ENCODE measurements at places on chromosomes 3 and 15.

GRCh38 chr3:33312361-33312760, 35.1 kb downstream of the FBXL2 start:
- DNase-seq: no peak

GRCh38 chr3:126287536-126288241, 69.5 kb downstream of the KLF15 start:
- no peak for DNase-seq

DNA sequence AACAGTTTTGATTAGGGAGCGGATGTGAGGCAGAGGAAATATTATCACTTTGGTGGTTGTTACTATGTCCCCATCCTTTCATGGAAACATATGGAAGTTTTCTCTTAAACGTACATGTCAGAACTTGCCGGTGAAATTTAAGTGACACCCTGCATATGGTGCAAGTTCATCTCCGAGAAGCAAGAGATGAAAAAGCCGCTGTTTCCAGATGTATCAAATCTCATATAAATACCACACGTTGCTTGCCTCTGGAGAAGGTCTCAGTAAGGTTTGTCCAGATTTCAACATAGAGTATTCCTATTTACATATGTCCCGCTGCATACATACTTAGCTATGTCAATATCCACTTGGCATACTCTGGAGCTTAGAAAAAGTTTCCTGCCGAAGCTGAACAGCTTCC, 172.2 kb upstream of the ICE2 start:
- no peak for DNase-seq

DNA sequence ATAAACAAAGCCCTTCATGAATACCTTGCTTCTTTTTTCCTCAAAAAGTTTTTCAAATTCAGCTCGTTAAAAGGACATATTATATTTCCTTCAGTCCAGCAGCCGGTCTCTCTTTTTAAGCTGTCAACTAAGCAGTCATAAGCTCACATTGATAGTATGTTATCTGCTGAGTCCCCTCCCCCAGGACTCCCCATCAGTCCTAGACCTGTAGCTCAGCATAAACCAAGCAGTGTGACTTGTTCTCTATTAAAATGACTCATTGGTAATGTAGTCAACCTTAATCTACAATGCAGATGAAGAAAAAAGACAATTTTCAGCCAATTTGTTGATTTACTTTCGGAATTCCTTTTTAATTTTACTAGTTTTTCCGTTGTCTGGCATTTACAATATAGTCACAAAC, 483.8 kb downstream of the MECOM start:
- peak; percentile 6 for DNase-seq

DNA sequence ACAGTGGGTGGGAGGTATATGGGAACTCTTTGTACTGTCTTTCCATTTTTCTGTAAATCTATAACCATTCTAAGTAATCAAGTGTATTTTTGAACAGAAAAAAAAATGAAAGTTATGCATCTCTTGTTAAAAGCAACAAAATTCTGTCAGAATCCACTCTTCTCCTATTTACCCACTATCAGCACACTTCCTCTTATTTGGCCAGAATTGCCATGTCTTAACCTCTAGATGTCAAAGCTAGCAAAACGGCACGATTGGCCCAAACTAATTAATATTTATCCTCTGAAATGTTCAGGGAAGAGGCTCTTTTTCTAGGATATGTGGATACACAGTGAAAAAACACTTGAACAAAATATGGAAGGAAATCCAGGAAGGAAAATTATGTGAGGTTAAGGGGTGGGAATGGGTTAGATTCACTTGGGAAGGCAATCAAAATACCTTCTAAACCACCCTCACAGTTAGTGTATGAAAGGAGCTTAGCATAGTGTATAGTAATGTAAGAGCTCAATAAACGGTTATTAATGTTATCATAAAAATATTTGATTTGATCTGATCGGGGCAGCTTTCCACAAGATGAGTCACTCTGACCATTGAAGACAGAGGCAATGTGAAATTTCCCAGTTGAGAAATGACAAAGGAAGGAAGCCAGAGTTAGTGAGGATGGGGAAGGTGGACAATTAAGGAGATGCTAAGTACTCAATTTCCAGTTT, 20.1 kb upstream of the TGFBR2 start:
- DNase-seq: no peak

DNA sequence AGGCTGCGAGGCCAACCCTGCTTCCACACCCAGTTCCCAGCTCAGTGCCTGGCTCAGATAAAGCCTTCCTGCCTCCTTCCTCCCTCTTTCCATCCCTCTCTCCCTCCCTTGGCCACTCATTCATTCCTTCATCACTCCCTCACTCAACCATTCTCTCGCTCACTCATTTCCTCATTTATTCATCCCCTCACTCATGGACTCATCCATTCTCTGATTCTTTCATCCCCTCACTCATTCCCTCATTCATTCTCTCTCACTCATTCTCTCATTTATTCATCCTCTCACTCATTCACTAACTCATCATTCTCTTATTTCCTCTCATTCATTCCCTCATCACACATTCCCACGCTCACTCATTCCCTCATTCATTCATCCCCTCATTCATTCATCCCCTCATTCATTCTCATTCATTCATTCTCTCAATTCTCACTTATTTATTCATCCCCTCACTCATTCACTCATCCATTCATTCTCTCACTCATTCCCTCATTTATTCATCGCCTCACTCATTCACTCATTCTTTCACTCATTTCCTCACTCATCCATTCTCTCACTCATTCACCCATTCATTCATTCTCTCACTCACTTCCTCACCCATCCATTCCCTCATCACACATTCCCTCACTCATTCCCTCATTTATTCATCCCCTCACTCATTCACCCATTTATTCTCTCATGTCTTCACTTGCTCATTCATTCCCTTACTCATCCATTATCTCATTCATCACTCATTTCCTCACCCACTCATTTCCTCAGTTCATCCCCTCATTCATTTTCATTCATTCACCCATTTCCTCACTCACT, 13.2 kb downstream of the ABTB1 start:
- no peak for DNase-seq

GRCh38 chr3:56456117-56456516, 12.2 kb downstream of the ERC2 start:
- DNase-seq: no peak

GRCh38 chr3:106172101-106172500, 303.3 kb upstream of the CBLB start:
- no peak for DNase-seq

GRCh38 chr3:10329495-10330015, 8.6 kb upstream of the SEC13 start:
- no peak for DNase-seq

GRCh38 chr15:86278586-86278985, 198.9 kb downstream of the AGBL1 start:
- no peak for DNase-seq

- no peak for DNase-seq
Measured at GRCh38 chr3:94069194-94069813, 6.4 kb downstream of the NSUN3 start.

GRCh38 chr3:98887684-98888083, 13.8 kb downstream of the DCBLD2 start:
- no peak for DNase-seq

DNA sequence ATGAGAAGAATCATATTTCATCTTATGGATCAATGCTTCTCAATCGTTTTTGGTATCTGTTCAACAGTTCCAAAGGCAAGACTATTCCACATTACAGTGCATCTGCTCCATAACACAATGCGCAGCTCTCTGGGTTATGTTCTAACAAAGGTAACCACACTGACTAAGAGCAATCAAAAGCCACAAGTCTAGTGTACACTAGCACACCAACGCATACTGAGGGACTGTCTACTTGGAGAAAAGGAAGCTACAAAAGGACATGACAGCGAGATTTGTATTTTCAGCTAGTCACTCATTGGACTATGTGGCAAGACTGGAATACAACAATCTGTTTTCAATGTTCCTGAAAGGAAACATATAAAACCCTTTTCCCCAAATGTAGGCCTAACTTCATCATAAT, 35.8 kb downstream of the SETD2 start:
- no peak for DNase-seq

DNA sequence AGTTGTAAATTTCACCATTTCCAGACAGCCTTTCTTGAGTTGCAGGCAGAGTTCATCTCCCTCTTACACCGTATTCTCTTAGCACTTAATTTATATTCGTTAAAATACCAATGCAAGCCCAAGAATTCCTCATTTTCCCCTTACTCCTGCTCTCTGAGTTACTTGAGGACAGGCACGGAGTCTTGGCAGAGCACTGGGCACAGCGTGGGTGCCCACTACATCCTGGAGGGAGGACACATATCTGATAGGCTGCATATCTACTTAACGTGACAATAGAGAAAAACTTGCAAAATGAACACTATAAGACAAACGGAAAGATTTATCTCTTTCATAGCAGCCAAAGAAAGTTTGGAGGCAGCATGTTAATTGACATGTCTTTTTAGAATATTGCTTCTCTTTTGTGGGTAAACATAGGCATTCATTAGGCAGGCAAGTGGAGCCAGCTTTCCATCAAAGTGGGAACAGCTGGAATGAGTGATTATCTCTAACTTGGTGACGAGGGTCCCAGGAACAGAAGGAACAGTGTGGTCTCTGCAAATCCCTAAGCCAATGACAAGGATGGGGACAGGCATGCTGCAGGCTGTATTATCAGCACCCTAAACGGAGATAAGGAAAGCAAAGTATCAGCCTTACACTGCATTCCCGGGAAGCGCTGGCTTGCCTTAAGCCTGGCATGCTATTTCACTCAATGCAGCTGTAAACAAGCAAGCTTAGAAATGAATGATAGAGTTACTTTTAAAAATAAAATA, 116.5 kb downstream of the RTP4 start:
- no peak for DNase-seq

DNA sequence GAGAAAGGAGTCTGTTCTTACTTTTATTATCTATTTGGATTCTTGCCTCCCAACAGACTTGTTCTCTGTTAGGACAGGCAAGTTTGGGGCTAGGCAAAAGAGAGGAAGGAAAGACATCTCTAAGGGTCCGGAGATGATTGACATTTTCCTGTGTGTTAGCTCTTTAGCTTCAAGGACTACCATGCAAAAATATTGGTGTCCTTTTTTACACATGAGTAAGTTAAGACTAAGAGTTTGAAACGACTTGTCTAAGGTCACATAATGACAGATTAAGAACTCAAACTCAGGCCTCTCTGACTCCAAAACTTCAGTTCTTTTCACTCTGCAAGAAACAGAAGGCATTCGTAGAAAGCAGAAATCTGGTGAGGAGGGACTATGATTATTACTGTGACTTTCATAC, 5.9 kb downstream of the LMCD1 start:
- DNase-seq: no peak

- no peak for DNase-seq
Measured at GRCh38 chr3:36924744-36925521, 19.9 kb downstream of the TRANK1 start.

- DNase-seq: no peak
Measured at GRCh38 chr3:138938877-138939560, 7.9 kb downstream of the FOXL2 start.

GRCh38 chr3:81920816-81921215, 159.4 kb upstream of the GBE1 start:
- no peak for DNase-seq

- no peak for DNase-seq
Measured at GRCh38 chr3:98519351-98519750, 3.4 kb downstream of the CLDND1 start.

GRCh38 chr3:101950985-101951733, 101.8 kb downstream of the NFKBIZ start:
- DNase-seq: peak; percentile 33

DNA sequence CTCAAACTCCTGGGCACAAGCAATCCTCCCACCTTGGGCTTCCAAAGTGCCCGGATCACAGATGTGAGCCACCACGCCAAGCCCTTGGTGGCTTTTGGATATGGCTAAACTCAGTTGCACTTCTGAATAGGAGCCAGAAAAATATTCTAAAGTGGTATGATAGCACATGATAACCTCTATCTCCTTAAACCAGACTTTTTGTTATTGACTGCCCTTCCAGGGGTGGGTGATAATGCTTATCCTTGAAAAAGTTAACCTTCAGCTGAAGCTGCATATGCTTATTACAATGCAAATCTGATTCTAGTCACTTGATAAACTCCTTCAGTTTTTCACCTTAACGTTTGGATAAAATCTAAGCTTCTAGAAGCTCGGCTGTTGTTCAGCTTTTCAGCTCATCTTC, 6.3 kb downstream of the CCNB2 start:
- DNase-seq: no peak

GRCh38 chr3:156434921-156435320, 120.0 kb downstream of the SSR3 start:
- DNase-seq: no peak

DNA sequence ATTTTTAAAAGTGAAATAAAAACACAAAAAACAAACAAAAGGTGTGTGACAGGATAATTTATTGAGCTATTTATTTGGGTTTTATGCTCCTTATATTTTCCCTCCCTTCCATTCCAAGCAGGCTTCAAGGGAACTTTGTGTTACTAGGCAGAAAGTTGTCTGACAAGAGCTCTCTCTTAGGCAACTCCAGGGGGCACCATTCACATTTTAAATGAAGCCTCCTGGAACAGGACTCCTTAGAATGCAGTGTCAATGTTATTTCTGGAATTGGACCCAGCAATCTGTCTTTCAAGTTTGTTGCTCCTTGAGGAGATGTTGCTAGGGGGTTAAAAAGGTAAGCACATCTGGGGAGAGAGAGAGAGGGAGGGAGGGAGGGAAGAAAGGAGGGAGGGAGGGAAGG, 5.4 kb upstream of the RFX7 start:
- DNase-seq: peak; percentile 15

Data from HuH-7 (cell line).